ENCODE measurements at places on chromosomes 2 and 18. TPM values are rescaled to one million over a fixed set of nuclear protein-coding genes. Genes with fewer than 3 reads are reported as not detected.

DNA sequence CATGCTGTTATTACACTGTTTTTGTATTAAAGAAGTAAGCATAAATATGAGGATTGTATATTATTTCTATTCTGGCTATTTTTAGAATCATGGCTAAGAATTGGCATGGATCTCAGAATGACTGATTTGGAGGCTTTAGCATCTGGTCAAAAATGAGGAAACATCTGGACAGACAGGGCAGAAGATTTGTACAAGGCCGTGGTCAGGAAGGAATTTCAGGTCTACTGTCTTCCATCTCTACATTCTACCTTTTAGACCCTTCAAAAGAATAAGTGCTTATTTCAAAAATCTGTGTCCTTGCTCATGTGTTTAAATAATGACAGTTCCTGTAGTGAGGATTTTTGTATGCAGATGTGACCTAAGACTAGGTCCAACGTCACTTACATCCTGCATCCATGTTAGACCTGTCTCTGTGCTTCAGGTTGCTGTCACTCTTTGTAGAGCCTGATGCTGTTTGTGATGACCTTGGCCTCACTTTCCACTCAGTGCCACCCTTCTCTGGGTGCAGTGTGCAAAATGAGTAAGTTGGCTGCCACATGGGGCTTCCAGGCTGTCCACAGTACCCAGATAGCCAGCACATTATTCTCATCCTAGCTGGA is 54.7 kb upstream of the B3GNT2 start:
- no peak for DNase-seq

- no peak for DNase-seq
These were observed 11.7 kb downstream of the SLC4A3 start for GRCh38 chr2:219638948-219639755.

GNAL gene
- 0.42 TPM for polyA plus RNA-seq

TRIM54 gene
- 131 TPM for polyA plus RNA-seq

SP3 gene
- polyA plus RNA-seq: 8.6 TPM
